ENCODE measurements at places on chromosomes 2 and 18.

DNA sequence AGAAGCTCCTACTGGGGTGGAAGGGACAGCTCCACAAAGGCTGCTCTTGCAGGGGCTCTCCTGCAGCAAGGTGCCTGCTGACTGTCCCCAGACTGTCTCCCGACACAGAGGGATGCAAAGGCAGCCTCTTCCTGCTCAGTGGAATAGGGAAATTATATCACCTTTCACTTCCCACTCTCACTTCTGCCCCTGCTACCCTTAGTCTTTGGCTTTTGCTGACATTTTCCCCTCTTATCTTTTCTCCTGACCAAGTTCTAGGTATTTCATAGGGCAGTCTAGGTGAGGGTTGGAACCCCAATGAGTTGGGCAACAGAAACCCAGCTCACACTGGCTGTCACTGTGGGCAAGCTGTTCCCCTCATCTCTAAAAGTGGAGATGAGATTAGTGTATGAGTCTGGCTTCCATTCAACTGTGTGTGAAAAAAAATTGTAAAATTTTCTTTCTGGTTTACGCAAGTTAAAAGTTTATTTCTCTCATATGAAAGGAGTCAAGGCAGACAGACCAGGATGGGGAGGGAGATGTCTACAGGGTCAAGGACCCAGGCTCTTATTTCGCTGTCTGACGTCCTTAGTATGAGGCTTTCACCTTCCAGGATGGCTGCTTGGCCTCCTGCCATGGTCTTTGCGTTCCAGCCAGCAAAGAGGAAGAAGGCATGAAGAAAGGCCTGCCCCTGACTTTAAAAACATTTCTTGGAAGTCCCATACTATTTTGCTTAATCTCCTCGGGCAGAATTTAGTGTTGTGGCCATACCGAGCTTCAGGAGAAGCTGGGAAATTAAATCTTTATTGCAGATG, 7.5 kb upstream of the MOCOS start:
- peak; percentile 43 for DNase-seq

DNA sequence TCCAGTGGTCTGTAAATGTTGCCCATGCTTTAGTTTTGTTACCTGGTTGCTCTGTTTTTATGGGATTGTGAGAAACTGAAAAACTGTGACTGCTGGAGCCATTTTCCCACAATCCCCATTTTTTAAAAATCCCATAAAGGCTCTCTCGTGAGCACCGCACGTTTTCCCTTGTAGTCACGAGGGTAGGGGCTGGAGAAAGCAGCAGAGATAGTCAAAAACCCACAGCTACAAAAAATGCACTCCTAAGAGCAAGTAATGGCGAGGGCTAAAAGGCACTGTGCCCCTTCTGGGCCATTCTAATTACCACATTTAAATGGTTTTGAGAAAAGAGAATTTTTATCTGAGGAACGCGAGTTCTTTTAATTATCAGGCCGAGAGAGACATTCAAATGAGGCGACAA, 1.8 kb upstream of the CTDP1 start:
- DNase-seq = no peak

GRCh38 chr18:78975292-78975691, 4.3 kb upstream of the SALL3 start:
- no peak for DNase-seq

- no peak for DNase-seq
These were observed 64.6 kb downstream of the MBD2 start for GRCh38 chr18:54159906-54160305.

- DNase-seq = no peak
These were observed 79.6 kb downstream of the SLC4A10 start for GRCh38 chr2:161703863-161704262.
